Stimulated activated CD4-positive, alpha-beta T cell treated with anti-CD3 and anti-CD28 coated beads, Interleukin-4, amount 100 ng/mL, for 48 hours (primary cell): ENCODE measurements at places on chromosomes 2 and 18.

DNA sequence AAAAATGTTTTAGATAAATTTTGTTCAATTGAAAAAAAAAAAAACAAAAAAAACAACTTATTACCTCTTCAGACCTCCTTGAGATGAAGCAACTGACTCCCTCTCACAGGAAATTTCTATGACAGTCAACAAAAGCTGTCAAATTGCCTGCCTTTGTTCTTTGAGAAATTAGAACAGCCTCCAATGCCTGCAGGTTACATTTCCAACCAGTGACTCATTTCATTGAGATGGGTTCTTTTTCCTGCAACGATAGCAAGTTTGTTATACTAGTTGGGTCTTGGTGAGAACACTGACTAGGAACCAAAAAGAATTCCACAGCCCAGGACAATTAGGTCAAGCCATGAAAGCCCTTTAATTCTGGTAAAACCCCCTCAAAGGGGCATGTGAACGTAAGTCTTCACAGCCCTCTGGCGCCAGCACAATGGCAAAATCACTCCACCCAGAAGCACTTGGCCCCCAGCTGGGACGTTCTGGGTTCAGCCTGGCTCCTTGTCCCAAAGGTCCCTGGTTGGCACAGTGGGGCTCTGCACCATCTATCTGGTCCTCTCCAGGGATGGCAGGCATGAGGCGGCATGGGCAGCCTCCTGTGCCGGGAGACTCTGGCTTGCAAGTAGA is 87.0 kb downstream of the SPP2 start:
- no peak for DNase-seq

DNA sequence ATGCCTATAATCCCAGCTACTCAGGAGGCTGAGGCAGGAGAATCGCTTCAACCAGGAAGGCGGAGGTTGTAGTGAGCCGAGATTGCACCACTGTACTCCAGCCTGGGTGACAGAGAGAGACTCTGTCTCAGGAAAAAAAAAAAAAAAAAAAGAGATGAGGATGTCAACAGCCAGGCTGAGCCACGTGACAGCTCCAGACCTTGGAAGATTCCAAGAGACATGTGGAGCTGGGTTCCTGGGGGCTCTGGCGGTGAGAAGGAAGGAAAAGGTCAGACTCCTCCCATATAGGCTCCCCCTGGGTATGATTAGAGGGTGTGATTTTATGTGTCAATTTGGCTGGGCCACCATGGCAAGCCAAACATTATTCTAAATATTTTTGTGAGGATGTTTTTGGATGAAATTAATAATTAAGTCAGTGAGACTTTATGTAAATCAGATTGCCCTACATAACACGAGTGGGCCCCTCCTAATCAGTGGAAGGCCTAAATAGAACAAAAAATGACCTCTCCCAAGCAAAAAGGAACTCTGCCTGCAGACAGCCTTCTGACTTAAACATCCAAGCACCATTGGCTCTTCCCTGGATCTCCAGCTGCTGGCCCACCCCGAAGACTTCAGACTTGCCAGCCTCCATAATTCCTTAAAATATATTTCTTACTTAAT is 81.6 kb downstream of the MRO start:
- no peak for DNase-seq

DNA sequence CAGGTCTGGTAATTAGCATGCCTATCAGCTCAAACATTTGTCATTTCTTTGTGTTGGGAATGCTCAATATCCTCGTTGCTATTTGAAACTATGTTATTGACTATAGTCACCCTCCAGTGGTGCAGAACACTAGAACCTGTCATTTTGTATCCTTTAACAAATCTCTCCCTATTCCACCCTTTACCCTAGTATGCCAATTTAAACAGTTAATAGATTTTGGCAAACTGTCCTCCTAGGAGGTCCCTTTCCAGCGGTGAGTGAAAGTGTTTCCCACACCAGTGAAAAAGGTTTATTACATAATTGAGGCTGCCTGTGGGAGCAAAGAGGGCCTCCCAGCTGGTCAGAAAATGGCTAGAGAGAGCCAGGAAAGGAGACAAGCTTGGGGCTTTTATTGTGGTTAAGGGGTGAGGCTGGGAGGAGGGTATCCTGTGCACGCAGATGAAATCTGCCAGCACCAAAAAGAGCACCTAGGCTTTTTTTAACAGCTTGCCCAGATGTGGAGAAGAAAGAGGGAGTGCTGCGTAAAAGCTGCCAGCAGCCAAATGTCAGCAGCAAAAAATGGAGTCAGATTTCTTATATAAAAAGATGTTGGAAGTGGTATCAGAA is 1.8 kb upstream of the DRC1 start:
- no peak for DNase-seq

DNA sequence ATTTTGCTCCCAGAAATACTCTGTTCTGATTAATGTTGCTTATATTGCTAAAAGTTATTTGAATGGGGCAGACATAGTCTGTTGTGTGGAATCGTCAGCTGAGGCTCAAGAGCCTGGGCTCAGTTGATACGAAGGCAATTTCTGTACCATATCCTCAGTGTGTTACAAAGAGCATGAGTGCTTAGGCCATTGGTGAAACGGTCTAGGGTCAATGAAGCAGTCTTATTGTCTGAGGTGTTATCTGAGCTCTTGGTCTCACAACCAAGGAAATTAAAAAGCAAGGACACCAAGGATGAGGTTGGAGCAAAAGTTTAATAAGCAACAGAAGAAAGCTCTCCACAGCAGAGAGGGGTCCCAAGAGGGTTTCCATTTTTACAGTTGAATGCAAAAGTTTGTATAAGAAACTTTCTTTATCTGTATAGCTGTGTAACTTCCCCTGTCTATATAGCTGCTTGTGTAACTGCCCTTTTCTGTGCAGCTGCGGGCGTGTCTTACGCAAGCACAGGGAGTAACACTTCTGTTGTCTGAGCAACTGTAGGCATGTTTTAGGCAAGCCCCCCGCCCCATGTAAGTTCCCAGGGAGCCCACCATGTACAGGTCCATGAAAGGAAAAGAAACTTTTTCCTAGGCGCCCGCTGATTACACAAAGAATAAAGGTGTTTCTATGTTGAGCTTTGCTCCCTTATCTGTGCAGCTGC is 40.6 kb upstream of the DSC1 start:
- no peak for DNase-seq

DNA sequence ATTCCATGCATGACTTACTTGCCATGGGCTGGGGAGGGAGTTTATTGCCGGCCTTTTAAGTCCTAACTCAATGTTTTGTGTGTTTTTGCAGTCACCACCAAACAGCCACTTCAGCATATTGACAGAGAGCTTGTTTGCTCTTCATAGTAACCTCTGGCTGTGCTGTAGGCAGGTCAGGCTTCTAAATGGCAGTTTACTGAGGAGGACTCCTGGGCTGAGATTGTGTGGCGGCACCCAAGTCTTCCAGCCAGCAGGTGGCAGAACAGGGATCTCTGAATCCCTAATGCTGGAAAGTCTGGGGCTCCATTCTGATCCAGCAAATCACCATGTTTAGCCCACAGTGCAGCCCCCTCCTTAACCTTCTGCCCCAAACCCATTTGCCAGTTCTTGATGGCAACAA is 121.2 kb downstream of the CAPN13 start:
- DNase-seq, result no peak

GRCh38 chr2:220000586-220000985 is 373.2 kb downstream of the SLC4A3 start:
- no peak for DNase-seq

GRCh38 chr2:23611839-23612238 is 226.9 kb downstream of the KLHL29 start:
- no peak for DNase-seq

DNA sequence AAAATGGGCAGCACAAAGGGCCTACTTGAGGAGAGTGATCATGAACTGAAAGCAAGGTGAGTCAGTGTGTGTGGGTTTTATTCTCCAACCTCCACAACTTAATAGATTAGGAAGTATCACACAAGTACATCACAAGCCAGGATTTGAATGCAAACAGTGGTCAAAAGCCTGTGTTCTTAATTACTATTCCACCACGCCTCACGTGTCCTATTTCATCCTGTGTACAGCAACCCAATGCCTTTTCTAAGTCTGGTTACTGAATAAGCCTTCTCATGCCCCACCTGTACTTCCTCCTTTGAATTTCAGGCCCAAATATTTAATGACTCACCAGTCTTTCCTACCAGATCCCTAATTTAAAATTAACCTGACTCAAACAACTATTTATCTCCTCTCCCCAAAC is 755.7 kb upstream of the SLC8A1 start:
- no peak for DNase-seq

GRCh38 chr2:68340226-68341061 is 20.7 kb upstream of the CNRIP1 start:
- no peak for DNase-seq

GRCh38 chr2:45506756-45507155 is 104.3 kb downstream of the SRBD1 start:
- no peak for DNase-seq

DNA sequence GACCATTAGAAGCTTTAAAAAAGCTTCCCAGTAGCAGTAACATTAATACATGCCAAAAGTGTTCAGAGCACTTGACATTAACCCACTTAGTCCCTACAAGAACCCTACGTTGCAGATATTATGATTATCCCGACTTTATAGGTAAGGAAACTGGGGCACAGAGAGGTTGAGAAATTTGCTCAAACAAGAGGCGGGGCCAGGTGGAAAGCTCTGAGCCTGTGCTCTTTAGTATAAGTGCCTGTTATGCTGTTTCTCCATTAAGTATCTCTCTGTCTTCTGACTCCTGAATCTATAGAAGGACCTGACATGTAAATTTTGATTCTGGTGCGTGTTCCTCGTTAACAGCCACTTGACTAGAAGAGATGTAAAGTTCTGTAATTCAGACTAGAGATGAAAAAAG is 139.8 kb downstream of the RBMS1 start:
- DNase-seq, result no peak

- DNase-seq, result no peak
These were observed 210.5 kb upstream of the PIK3C3 start for GRCh38 chr18:41744421-41745030.

DNA sequence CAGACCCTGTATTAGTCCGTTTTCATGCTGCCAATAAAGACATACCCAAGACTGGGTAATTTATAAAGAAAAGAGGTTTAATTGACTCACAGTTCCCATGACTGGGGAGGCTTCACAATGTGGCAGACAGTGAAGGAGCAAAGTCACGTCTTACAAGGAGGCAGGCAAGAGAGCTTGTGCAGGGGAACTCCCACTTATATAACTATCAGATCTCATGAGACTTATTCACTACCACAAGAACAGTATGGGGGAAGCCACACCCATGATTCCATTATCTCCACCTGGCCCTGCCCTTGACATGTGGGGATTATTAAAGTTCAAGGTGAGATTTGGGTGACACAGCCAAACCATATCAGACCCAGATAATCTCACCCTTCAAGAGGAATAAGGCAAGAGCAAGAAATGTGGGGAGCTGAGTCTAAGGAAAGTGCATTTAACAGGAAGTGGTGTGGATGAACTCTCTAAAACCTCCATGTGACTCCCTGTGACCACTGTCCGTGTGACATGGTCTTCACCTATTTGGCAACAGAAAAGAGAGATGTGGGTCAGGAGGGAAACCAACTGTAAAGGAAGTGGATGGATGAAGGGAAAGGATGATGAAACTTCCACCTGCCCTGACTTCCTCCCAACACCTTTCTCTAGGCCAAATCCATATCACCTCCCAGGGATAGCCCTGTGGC is 110.6 kb downstream of the ATL2 start:
- DNase-seq, result no peak

DNA sequence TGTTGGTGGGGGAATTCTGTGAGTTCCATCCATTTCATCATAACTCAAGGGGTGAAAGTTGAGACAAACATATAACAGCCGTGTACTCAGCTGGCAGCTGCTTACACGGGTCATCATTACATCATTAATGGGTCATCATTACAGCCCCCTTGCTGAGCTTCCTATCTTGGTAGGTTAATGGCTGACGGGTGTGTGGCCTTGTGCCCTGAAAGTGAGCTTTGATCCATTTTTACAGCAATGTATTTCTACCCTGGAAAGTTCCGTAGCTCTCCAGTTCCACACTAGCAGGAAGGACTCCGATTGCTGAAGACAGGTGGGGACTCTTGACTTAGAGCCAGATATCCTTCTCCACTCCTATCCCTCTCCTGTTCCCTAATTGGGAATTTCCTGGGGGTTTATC is 105.2 kb upstream of the DLX2 start:
- DNase-seq, result no peak

DNA sequence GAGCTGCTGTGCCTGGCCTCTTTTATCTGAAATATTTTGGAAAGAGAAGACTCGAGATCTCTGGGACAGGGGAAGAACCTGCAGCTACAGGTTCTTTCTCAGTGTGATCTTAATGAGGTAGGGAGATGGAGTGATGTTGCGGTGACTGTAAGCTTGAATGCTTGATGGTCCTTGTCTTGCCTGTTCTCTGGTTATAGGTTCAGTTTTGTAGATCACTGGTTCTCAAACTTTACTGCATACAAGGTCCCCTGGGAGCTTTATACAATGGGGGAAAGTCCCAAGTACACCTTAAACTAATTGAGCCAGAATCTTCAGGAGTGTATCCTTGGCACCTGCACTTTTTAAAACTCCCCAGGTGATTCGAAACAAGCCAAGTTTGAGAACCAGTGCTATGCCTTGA is 136.7 kb upstream of the CXCR4 start:
- no peak for DNase-seq

DNA sequence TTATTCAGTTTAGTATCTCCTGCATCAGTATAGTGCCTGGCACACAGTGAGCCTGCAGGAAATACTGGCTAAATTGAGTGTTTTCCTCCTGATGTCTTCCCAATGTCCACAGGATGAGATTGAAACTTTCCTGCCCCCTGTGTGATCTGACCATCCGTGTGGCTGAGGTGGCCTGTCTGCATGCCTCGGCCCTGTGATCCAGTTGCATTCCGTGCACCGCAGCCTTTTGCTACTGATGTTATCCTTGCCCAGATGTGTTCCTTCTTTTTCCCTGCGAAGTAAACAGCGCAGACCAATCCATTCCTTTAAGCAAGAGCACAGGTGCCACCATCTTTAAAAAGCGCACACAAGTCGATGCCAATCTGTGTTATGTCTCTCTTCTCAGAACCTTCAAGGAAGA is 462.6 kb downstream of the PTPRM start:
- DNase-seq, result no peak

- no peak for DNase-seq
These were observed 60.0 kb downstream of the MYO1B start for GRCh38 chr2:191304939-191305875.

DNA sequence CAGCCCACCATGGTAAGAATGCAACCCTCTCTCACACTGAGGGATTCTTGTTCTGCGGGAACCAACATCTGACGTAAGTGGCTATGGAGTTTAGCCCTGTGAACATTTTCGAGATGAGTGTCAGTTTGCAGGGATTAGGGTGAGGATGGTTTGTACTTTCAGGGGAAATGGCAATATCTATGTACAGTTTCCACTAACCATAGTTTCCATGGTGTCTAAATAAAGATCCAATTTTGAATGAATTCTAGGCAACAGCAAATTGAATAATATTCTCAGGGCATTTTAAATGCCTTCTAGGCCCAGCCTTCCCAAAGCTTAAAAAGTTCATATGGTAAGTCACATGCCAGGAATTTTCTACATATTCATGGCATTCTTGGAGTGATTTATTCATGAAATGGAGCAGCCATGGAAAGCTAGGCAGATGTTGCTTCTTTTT is 105.4 kb upstream of the MMADHC start:
- DNase-seq, result no peak

- no peak for DNase-seq
These were observed 10.2 kb downstream of the RAB10 start for GRCh38 chr2:26043862-26044696.

GRCh38 chr2:231359441-231359840 is 36.1 kb upstream of the B3GNT7 start:
- DNase-seq, result no peak
